ENCODE measurements at places on chromosomes 1 and 21. TPM values are rescaled to one million over a fixed set of nuclear protein-coding genes. Genes with fewer than 3 reads are reported as not detected.
A peak's percentile ranks its signal among the peaks of the same experiment; 100 is the strongest.

Gene HSD3B1
- not detected for total RNA-seq

GRCh38 chr21:45308194-45309068 is 20.7 kb upstream of the POFUT2 start:
- DNase-seq, result no peak

DNA sequence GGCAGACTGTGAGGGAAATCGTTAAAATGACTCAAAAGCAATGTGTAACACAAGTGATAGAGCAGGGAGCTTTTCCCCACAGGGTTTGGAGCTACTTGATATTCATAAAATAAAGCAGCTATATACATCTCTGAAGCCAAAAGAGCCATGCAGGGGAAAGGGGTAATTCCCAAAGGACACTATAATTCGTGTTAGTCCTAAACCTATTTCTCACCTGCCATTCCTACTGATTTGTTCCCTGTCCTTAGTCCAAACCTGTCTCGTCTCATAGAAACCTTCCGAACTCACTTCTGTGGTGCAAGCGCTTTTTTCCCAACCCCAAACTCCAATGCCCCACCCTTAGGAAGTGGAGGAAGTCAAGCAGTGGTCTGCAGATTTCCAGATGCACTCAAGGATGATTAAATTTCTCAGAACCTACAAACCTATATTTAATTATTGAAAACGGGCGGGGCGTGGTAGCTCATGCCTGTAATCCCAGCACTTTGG is 946 bp upstream of the HNRNPR start:
- no peak for DNase-seq

Gene S100A7A
- not detected for total RNA-seq

DNA sequence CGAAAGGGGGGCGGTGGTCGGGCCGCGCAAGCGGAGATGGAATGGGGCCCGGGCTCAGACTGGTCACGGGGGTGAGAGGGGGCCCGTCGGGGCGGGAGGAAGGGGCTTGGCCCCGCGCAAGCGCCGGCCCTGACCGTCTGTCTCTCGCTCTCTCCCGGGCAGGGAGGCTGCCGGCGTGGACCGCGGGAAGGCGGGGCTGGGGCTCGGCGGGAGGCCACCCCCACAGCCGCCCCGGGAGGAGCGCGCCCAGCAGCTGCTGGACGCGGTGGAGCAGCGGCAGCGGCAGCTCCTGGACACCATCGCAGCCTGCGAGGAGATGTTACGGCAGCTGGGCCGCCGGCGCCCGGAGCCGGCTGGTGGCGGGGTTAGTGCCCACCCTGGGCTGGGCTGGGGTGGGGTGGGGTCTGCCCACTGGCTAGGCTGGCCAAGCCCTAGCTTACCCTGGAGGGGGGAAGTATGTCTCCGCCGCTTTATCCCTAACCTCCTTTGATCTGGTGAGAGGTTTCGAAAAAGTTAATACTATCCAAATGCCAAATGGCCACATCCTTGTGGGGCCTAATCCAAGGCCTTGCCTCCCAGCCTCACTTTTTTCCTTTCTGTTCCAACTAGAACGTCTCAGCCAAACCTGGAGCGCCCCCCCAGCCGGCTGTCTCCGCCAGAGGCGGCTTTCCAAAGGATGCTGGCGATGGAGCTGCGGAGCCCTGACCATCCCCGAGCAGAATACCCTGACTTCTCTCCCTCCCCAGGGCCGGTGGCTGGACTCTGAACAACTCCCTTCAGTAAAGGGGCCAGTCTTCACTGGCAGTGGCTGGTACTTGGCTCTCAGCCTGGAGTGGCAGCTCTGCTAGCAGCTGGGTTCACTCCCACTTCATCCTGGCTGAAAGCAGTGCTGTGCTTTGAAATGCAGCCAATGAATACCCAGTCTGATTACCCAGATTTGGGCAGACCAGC is 636 bp upstream of the YRDC start:
- peak; percentile 64 for DNase-seq

Gene FCGR3A
- total RNA-seq, result 39.1 TPM

- no peak for DNase-seq
Observed at GRCh38 chr1:209305221-209305954, 278.1 kb upstream of the CAMK1G start.

GRCh38 chr1:167791281-167792187 is 69.8 kb downstream of the MPZL1 start:
- DNase-seq, result peak; percentile 75

DNA sequence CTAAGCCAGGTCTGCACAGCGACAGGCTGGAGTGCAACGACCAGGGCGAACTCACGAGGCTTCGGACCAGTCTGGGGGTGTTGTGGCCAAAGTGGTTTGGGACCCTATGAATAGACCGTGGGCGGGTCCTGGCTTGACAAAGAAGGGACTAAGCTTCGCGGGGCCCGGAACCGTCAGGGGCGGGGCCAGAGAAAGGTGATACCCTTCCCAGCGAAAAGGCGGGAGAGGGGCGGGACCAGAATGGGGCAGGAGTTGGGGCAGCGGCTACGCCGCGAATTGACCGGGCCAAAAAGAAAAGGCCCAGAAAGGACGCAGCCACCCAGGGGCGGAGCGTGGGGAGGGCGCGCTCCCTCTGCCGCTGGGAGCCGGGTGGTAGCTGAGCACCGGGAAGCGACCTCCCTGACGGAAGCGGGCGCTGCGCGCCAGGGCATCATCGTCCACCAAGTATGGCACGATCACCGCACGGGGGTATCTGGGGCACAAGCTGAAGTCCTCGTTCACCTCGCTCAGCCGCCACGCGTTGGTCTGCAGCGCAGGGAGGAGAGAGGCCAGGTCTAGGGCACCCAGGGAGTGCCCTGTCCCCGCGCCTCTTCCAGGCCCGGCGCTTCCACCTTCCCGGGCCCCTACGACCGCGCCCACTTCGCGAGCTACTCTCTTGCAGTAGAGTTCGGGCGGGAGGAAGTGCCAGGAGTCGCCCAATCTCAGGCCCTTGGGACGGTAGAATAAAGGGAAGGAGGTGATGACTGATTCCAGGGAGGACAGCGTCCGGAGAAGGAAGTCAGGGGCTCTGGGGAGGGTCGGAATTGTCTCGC is 6.7 kb upstream of the FAM167B start:
- peak; percentile 79 for DNase-seq

GRCh38 chr1:27650171-27650538 is 15.2 kb upstream of the FGR start:
- DNase-seq, result no peak

Gene PDC
- not detected for total RNA-seq

DNA sequence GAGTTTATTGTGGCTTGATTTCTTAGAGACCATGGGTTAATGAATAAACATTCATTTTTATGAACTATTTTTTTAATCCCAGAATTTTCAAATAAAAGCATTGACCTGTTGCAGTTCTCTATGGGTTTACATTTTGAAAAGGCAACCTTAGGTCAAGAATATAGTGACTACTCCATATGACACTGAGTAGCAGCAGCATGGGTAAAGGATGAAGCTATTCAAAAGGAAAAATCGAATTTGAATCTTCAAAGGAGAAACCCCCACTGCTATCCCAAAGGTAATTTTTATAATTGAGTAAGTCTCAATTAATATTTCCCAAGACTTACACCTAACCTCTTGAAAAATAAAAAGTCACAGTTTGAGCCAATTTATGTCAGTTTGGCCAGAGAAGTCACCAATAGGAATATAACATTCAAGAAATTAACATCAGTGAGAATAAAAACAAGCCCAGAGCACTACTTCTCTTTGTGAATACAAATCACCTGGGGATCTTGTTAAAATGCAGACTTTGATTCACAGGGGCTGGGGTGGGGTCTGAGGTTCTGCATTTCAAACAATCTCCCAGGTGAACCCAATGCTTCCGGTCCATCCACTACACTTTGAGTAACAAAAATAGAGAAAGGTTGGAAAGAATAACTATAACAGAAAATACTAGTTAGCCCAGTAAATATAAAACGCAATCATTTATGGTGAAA is 39.8 kb downstream of the USP1 start:
- DNase-seq, result no peak

Gene NMNAT2
- total RNA-seq, result 40.0 TPM

DNA sequence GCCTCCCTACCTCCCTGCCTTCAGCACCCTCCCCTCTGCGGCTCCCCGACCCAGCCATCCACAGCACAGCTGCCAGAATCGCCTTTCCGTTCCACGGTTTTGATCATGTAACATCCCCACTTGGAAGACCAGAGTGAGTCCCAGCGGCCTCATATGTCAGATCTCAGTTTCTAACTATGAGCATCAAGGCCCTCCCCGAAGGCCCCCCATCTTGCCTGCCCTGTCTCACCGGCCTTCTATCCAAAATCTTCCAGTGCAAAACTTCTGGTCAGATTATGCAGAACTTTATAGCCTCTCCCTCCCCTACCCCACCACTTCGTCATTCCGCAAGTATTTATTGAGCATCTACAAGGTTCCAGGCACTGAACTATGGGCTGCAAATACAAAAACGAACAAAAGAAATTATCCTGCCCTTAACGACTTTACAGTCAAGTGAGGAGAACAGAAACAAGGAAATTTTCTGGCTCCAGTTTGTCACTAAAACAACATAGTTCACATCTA is 20.3 kb upstream of the LMX1A start:
- DNase-seq, result no peak

Gene GCSAML
- not detected for total RNA-seq

DNA sequence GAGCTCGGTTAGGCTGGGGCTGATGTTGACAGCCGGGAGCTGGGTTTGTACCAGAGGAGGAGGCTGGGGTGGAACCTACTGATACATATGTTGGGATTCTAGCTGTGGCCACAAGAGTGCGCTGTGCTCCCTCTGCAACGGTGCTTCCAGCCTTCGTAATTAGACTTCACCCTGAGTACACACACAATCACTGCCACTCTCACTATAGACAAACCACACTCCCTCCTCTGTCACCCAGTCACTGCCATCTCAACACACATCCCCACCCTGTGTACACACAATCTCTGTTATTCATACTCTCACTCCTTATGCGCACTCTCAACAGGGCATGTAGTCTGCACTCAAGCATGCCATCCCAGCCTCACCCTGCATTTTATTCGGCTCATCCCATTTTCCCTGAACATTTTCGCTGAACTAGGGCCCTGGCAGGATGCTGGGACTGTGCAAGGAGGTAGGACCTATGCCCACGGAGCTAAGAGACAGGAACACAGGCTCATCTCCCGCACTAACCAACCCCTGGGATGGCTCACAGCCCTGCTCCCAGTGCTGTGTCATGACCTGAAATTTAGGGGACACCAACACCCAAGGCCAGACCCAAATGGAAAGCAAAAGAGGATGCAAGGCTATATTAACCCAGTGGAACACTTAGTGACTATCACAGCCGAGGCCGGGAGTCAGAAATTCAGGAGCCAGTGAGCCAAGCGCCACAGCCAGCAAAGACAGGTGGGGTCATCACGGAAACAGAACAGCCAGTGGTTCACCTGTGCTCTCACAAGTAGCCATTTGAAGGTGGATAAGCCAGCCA is 5.7 kb downstream of the GJB3 start:
- DNase-seq, result peak; percentile 66

Gene USP16
- 28.1 TPM for total RNA-seq

- DNase-seq, result no peak
Observed at GRCh38 chr1:15100121-15100879, 53.2 kb upstream of the TMEM51 start.

DNA sequence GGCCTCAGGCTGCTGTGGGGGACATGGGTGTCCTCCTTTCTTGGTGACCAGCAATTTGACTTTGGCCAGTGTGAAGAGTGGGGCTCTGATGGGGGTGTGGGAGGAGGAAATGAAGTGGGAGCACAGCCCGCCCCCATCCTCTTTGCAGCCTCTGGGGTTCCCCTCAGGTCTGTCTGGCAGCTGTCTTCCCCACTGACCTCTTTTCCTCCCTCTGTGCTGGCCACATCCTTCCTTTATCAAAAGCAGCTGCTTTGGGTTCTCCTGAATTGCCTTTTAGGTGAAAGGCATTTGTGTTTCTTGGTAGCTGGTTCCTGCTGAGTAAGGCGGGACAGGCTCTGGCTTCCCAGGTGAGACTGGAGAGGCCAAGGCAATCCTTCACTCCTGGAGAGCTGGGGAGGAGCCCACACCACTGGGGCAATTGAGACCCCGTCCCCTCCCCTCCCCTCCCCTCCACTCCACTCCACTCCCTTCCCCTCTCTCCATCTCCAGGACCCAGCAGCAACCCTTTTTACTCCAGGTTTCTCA is 24.9 kb downstream of the PCAT6 start:
- DNase-seq, result no peak

Gene NTMT2
- 1.9 TPM for total RNA-seq

Gene RWDD3
- 8.0 TPM for total RNA-seq

Gene CORT
- not detected for total RNA-seq

GRCh38 chr1:955474-955873 is 3.6 kb downstream of the NOC2L start:
- no peak for DNase-seq

Gene AK5
- 2.8 TPM for total RNA-seq

Gene A3GALT2
- not detected for total RNA-seq

DNA sequence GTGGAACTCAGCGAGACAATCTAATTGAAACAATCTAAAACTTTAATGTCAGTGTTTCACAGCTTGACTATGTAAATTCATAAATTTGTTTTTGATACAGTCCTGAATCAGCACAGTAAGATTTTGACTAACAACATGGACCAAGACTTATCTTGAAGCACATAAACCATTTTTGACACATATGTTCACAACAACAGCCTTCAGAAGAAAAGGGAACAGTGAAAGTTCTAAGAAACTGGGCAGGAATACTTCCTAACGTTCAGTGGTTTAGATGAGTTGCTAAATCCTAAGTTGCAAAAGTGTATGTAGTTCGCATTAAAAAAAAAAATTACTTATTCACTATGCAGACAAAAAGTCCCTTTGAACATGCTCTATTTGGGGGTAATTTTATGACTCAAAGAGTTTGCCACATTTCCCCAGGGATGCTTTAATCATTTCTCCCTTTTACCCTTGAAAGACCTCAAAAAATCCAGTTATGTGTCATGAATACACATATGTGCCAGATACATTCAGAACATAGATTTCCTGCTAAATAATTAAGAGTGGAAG is 120.2 kb downstream of the MRPL39 start:
- DNase-seq, result no peak

Gene PLOD1
- total RNA-seq, result 56.1 TPM

DNA sequence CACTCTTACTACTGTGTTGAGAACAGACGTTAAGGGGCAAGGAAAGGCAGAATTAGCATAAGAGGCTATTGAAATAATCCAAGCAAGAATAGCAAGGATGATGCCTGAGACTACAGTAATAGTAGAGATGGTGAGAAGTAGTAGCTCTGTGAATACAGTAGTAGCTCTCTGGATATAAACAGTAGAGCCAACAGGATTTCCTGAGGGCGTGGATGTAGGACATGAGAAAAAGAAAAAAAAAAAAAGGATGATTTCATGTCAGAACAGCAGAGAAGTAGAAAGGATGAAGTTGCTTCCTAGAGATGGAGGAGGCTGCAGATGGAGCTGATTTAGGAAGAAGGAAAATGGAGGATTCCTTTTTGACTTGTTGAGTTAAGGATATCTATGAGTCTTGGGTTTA is 112.3 kb downstream of the OMA1 start:
- DNase-seq, result no peak

GRCh38 chr1:19067182-19067911 is 110.9 kb upstream of the IFFO2 start:
- no peak for DNase-seq

- no peak for DNase-seq
Observed at GRCh38 chr1:48251821-48252220, 29.3 kb downstream of the SLC5A9 start.
